ENCODE measurements at places on chromosomes 3 and 15. TPM values are rescaled to one million over a fixed set of nuclear protein-coding genes. Genes with fewer than 3 reads are reported as not detected.
A peak's percentile ranks its signal among the peaks of the same experiment; 100 is the strongest.

DNA sequence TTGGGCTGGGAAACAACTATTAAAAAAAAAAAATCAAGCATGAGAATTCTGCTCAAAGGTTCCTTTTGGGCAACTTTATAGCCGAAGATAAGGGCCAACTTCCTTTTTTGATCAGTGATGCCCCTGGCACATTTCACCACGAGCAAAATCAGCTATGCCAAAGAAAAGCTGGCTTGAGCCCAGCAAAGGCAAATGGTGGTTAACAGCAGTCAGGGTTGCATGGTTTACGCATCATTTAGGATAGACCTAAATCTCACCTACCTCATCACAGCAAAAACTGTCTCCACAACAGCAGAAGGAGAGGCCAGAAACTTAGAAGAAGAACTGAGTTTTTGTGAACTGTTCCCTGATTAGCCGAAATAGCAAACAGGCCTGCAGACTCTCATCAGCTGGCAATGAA is 220.1 kb upstream of the CDIN1 start:
- no peak for DNase-seq

DNA sequence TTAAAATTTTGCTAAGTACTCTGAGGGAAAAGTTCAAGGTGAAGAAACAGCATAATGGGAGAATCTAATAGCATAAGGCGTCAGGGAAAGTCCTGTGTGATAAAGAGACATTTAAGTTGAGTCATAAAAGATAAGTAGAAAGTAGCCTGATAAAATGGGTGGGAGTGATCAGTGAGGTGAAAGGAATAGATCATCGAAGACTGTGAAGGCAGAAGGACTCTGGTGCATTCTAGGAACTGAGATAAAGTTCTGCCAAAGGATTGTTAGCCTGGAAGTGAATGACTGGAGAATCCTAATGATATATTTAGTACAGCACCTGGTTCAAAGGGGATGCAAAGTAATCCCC is 149.9 kb downstream of the CFAP20DC start:
- DNase-seq, result no peak

DNA sequence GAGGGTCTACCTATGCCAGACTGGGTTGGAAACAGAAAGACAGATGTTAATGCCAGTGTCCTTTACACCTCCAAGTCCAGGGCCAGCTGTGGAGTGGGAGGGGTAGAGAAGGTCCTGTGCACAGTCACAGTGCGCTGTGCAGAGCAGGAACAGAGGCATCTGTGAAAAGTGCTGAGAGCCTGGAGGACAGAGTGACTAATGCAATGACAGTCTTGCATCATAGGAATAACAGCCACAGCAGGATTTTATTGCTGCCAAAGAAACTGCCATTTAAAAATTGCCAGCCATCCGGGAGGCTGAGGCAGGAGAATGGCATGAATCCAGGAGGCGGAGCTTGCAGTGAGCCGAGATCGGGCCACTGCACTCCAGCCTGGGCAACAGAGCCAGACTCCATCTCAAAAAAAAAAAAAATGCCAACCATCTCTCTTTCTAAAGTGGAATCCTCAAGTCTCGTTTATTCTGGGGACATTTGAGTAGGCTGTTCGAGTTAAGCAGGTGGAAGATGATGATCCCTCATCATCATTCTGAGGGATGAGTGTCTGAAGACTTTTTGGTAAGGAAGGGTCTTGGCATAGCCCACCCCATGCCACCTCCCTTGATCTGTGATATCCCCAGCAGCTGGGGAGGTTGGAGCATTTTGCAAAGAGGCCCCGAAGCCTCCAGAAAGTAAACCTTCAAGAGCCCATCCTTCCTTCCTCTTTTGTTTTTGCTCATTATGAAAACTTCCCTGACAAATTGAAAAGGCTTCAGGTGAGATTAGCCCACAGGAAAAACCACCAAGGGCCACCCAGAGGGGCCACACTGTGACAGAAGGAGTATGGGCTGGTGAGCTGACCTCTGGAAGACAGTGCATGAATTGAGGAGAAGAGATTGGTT is 7.7 kb downstream of the CCR2 start:
- no peak for DNase-seq

GRCh38 chr15:46442901-46443590 is 808.2 kb downstream of the SQOR start:
- no peak for DNase-seq

DNA sequence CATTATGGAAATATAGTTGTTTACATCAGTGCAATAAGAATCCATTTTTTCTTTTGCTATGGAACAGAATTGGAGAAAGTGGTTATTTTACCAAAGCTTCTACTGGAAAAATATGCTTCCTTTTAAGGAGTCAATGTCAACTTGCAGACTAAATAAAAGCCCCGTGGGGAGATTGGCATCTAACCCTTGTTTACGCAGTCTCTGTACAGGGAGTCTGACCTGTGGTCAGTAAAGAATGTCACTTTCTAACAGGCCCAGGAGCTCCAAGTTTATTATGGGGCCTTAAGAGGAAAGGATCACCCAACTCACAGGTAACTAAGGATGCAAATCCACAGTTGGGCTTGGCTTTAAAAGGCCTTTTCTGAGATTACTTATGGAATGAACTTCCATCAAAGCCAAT is 1751.2 kb downstream of the SI start:
- DNase-seq, result no peak

- DNase-seq, result no peak
Observed at GRCh38 chr3:5488771-5489170, 301.3 kb downstream of the EDEM1 start.

GRCh38 chr3:175818811-175819464 is 959.8 kb downstream of the NAALADL2 start:
- DNase-seq, result no peak

GRCh38 chr3:159877924-159878323 is 110.7 kb upstream of the IL12A start:
- DNase-seq, result no peak

DNA sequence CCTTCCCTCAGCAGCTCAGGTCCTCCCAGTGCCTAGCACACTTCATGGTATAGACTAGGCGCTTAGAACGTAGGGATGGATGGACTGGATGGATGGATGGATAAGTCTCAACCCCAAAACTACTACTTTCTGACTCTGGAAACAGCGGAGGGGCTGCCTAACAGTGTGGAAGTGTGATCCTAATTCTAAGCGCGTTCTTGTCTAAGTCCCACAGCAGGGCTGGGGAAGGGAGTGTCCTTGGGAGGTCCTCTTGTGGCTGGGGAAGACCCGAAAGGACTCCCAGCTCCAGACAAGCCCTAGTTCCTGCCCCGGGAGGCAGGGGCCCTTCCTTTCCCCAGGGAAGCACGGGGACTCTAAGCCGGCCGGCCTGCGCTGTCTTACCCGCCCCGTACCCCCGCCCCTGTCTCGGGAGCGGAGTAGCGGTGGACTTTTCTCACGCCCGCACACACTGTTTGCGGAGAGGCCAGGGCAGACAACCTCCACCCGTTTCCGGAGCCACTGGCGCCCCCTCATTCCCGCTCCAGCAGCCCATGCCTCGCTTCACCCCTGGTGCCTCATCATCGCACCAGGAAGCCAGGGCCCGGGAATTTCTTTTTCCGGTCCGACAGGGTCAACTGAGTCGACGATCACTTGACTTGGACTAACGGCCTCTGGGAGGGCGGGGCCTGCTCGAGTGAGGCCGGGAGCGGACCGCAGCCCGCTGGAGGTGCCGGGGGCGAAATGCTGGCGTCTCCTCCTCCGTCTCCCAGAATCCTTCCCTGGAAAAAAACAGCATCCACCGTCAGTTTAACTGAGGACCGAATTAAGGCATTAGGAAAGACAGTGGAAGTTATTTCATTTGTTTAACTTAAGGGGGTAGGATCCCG is 133.3 kb downstream of the TBC1D2B start:
- peak; percentile 89 for DNase-seq

GRCh38 chr3:113623324-113623723 is 73.1 kb downstream of the USF3 start:
- DNase-seq, result no peak

DNA sequence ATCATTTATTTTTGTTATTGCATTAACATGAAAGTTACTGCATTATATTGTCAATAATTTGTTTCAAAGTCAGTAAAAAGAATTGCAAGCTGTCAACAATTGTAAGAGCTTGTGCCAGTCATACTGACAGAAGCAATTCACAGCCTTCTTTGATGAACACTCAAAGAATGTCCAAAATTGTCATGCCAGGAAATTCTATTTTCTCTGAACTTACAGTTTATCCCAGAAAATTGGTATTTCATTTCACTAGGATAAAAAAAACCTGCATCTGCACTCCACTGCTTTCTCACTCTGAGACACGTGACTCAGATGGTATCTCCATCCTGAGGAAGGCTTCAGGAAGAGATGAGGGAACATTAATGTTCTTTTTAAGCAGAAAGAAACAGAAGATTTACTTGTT is 332.6 kb upstream of the CCDC54 start:
- DNase-seq, result no peak

DNA sequence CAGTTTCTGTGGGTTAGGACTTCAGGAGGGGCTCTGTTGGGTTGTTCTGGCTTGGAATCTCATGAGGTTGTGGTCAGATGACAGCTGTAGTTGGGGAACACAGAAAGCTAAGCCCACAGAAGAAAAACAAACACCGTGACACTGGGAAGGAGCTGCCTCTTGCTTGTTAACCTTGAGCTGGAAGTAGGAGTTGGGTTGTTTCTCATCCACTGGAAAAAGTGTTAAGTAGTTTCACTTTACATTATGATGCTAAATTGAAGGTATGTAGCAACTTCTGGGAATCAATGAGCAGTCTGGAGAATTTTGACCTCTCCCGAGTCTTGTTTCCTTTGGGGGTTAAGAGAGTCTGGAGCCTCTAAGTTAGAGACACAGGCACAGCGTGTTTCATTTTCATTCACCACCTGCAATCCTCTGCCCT is 20.4 kb downstream of the HACD3 start:
- no peak for DNase-seq

DNA sequence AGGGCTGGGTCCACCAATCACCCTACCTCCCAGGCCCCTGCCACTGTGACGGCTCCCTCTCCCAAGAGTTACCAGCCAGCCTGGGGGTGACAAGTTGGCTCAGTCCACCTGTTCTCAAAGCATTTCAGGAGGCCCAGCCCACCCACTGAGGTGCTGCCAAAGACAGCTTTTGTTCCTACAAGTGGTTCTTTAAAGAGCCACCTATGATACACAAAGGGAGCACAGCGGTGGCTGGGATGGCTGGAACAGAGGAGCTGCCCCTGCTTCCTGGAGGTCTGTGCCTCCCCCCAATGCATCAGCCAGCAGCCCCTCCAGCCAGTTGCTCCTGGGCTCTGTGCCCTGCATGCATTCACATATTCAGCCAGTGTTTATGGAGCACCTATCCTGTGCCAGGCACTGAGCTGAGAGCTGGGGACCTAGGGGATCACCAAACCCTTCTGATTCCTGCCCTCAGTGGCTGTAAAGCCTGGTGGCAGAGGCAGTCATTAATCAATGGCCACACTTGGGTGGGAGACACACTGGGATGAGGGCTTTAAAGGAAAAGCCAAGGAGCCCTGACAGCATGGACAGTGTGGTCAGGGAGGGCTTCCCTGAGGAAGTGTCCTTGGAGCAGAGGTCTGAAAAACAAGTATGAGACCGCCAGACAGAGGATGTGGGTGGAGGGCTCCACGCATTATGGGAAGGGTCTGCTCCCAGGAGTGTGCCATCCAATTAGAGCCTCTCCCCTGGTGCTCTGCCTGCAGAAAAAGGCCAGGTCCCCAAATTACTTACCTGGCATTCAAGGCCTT is 107.1 kb upstream of the LINGO1 start:
- no peak for DNase-seq

- no peak for DNase-seq
Observed at GRCh38 chr3:17828388-17828787, 86.0 kb upstream of the TBC1D5 start.

DNA sequence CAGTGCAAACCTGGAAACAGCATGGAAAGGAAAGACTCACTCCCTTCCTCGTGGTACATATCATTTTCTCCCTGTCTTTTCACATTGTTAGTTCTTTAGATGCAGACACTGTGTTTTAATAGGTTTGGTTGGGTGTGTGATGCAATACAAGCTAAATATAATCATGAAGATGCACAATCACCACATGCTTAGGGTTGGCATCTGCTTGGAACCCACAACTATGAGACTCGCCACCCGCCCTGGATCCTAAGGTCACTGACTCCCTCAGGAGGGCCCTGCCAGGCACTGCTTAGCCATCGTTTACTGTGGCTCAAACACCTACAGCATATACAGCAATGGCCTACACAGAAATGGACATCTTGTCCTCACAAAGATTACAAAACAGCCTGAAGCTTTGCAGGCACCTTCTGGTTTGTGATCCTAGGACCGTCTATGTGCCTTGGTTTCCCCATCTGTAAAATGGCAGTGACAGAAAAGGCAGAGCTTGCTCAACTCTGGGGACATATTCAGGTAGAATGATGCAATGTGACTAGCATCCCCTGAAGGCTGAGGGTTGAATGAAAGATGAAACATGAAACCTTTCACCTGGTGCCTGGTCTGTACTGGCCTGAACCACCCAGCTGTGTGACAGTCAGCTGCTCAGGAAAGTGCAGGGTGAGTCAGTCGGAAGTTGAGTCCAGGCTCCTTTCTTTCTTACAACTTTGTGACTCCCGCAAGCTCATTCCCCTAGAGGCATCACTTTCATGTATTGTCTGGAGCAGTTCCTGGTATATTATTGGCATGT is 123.6 kb upstream of the PFN2 start:
- DNase-seq, result no peak

DNA sequence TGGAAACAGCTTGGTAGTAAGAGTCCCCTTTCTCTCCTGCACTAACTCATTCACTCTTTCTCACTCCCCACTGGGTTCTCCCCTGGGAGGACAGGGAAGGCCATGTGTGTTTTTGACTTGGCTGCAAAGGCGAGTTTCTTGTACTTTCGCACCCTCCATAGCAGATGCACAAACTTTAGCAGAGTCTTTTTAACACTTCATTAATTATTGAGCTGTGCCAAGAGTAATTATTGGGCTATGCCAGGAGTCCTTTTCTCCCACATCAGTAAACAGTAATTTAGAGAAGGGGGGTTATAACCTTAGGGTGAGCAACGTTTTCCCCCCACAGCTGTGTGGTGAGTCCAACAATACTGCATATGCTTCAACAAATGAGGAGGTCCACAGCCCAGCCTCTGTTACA is 224.4 kb upstream of the ATP11B start:
- DNase-seq, result no peak

GRCh38 chr3:73399106-73399505 is 225.6 kb downstream of the PDZRN3 start:
- no peak for DNase-seq

GRCh38 chr3:153319705-153320554 is 157.9 kb downstream of the RAP2B start:
- DNase-seq, result no peak

- no peak for DNase-seq
Observed at GRCh38 chr15:67042551-67043142, 22.8 kb upstream of the SMAD3 start.

DNA sequence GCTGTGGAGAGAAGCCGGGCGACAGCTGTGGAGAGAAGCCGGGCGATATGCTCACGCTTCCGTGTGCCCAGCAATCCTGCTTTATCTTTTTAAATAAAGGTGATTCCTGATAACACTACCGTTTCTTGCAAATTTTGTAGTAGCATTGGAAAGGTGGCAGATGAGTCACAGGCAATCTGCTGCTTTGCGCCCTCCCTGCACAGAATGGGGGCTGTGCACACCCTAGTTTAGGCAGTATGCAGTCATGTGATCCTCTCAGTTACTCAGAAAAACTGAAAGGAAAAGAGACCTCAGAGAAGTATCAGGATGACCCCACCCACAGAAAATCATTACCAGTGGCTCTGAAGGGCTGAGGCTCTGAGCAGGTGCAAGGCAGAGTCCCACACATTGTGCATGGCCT is 24.9 kb upstream of the TMCC1 start:
- no peak for DNase-seq

Gene TLR9
- 0.25 TPM for total RNA-seq

Gene IQCH
- total RNA-seq, result 2.2 TPM

Gene GPR87
- not detected for total RNA-seq

Gene ACTC1
- 4.9 TPM for total RNA-seq

Gene GOLGA8H
- 0.40 TPM for total RNA-seq

Gene TRPM1
- total RNA-seq, result not detected

Gene TRANK1
- 50.7 TPM for total RNA-seq

Measured in colonic mucosa (tissue), 4 donors.